NCI-H146 (cell line): ENCODE measurements at places on chromosomes 5 and 9.

GRCh38 chr9:16191691-16192402 lies 639.0 kb downstream of the CCDC171 start:
- DNase-seq, result peak; percentile 34

- no peak for DNase-seq
These were observed 5.7 kb upstream of the DOCK2 start for GRCh38 chr5:169631360-169631759.

DNA sequence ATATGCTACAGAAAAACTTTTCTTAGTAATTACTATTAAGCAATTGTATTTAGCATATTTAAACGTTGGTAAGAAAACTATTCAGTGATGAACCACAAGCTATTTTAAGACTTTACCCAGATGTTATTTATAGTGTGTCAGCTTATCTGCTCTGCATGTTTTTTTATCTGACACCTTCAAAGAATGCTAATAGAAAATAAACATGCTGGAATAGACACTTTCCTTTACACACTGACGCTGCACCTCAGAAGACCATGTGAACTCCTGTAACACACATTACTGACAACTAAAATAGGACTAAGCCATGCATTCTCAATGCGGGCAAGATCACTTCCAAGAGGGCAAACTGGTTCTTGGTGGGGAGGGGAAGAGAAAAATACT lies 38.3 kb downstream of the FNIP1 start:
- no peak for DNase-seq

DNA sequence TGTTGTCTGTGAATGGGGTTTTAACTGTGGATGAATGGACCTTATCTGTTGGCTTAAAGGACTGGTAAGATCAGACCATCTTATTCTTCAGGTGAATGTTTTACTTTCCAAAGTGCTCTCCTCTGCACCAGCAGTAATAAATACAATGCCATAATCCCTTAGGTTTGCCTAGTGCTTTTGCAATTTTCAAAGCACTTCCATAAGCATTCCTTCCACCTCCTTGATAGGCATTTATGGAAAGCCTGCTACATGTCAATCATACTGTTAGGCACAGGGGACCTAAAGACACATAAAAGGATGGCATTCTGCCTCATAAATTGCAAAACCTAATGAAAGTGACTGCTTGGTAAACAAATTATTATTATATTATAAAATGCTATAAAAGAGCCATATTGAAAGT lies 21.4 kb downstream of the IL7R start:
- DNase-seq, result no peak

DNA sequence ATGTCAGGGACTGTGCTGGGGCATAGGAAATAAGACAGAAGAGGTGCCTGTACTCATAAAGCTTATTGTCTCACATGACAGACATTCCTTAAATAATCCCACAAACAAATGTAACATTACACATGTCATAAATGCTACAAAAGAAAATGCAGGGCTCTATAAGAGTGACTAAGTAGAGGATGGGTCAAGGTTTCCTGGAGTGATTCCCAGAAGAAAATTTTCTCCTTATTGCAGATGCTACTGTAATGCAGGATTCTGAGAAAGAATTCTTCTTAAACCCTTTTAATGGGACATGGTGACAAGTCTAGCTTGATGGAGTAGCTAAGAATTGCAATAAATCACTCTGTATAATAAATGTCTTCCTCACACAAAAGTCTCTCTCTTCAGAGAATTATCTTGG lies 55.7 kb downstream of the SH3TC2 start:
- no peak for DNase-seq

DNA sequence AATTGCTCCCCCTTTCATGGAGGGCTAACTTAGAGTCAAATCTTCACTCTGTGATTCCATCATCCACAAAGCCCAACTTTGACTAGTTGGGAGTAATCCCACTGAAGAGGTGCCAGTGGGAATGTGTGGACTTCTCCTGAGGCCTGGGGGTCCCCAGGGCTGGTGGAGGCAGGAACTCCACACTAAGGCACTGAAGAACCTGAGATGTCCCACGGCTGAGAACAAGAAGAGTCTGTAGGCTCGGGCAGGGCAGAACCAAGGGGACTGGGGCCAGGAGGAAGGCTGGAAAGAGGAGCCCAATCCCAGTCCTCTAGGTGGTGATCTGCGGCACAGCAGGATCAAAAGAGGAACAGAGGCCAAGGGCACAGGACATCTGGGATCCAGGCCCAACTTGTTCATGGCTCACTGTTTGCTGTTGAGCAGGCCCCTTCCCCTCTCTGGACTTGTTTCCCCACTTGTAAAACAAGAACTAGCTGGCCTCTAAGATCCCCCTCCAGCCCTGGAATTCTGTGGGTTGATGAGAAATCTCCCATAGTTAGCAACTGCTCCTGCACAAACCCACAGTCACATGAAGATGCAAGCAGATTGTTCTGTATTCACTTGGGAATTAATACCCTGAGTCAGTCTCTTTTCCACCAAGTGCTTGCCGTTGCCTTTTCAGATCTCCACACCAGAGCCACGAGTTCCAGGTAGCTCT lies 32.7 kb upstream of the ALDH1B1 start:
- no peak for DNase-seq

- no peak for DNase-seq
These were observed 26.9 kb downstream of the ADAMTS2 start for GRCh38 chr5:179318221-179318955.

DNA sequence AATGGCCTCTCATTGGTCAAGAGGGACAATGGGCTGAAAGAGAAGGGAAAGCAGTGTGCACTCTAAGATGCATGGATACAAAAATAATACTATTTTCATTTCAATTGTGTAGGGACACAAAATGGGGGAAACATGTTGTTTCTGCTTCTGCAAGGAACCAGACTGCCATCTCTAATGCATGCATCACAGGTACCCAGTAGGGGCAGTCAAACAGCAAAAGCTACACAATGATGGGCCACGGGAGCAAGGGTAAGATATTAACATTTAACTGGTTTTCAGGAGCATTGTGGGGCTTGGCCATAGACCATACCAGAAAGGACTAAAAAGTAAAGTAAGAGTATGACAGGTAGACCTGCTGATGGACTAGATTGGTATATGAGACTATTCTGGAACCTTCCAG lies 535.8 kb downstream of the SPATA31D1 start:
- DNase-seq, result no peak

GRCh38 chr5:42228279-42228678 lies 195.0 kb upstream of the GHR start:
- DNase-seq, result no peak

DNA sequence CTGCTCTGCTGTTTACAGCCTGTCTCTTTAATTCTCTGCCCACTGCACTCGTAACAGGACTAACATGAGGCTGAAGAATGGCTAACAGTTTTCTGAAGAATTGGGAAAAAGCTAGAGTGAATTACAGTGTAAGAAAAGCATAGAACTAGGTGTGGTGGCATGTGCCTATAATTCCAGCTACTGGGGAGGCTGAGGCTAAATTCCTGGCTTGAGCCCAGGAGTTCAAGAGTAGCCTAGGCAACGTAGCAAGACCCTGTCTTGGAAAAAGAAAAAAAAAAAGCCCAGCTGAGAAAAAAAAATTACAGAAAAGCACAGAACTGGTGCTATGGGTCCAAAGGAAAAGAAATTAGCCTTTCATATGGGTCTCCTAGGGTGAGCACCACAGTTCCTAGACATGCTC lies 13.9 kb upstream of the UHRF2 start:
- no peak for DNase-seq
